ENCODE measurements at places on chromosomes 12 and 14. TPM values are rescaled to one million over a fixed set of nuclear protein-coding genes. Genes with fewer than 3 reads are reported as not detected.
A peak's percentile ranks its signal among the peaks of the same experiment; 100 is the strongest.

- DNase-seq, result no peak
These were observed 140.2 kb downstream of the STXBP6 start for GRCh38 chr14:24909523-24910302.

DNA sequence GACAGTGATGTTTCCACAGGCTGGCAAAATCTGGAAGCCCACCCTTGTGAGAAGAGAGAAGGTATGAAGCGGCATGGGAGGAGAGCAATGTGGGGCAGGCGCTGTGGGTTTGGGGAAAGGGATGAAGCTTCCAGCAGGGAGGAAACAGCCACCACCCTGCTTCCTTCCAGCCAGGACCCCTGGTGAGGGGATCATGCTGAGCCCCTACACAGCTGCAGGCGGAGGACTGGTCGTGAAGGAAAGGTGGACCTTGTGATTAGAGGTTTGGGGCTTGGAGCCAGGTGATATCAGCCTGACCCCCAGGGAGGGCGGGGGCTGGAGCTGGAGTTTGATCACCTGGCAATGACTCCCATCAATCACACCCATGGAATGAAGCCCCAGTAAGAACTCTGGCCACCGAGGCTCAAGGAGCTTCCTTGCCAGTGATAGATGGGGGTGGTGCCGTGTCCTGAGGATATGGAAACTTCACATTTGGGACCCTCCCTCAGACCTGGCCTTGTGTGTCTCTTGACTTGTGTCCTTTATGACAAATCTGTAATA lies 48.6 kb downstream of the RIMBP2 start:
- no peak for DNase-seq

GRCh38 chr12:120381752-120382419 lies 12.9 kb upstream of the MSI1 start:
- peak; percentile 53 for DNase-seq

DNA sequence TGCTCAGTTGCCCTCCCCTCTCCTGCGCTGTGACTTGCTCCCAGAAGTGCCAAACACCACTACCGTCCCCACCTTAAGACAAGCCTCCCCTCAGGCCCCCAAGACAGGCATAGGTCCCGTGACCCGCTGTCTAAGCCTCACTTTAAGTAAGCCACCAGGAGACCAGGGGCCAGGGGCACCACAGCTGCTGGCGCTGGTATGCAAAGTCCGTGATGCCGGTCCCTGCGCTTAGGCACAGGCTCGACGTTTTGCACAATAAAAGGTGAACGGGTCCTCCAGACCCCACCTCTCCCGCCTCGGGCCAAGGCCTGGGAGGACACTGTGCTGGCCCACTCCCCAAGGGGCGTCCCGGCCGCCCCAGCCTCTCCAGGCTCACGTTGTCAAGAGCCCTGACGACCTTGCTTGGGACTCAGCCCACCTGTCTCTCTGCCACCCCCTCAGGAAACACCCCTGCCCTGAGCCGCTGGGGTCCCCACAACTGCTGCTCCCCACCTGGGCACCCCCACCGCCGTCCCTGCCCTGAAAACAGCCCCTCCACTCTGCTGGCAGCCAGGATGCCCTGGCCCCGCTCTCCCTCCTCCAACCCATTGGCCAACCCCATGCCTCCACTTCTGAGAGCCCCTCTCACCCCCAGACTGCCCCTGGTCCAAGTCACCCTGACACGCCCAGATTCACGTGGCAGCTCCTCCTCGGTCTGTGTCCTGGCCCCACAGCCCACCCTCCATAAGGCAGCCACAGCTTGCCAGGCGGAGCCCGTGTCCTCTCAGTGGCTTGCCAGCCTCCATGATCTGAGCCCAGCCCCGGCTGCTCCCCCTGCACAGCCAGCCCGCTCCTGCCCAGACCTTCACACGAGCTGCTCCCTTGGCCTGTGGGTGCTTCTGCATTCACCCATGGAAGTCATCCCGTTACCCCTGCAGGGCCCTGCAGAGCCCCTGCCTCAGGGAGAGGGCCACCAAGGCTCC lies 11.9 kb downstream of the JAG2 start:
- DNase-seq, result no peak

GRCh38 chr14:101817501-101818001 lies 56.0 kb downstream of the PPP2R5C start:
- no peak for DNase-seq

DNA sequence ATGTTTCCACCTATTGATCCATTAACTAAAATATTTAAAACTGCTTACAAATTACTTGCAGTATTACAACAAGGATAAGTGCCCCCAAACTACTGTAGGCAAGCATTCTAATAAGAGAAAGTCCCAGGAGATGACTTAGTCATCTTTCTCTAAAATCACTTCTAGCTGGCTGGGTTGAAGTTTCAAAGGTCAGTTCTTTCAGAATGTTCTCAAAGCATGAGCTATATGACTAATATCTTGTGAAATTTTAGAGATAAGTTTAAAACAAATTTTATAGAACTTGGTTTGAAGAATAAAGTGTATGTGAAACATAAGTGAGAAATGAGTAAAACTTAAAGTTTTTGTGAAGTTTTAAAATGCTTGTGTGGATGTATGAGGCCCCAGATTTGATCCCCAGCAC lies 24.3 kb upstream of the OR6J1 start:
- DNase-seq, result no peak

DNA sequence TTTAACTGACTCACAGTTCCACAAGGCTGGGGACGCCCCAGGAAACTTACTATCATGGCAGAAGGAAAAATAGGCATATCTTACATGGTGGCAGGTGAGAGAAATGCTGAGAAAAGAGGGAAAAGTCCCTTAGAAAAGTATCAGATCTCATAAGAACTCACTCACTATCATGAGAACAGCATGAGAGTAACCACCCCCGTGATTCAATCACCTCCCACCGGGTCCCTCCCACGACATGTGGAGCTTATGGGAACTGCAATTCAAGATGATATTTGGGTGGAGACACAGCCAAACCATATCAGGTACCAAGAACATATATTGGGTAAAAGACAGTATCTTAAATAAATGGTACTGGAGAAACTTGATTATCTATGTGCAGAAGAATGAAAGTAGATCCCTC lies 100.3 kb upstream of the FAR2 start:
- no peak for DNase-seq

- DNase-seq, result no peak
These were observed 221.7 kb downstream of the ATP23 start for GRCh38 chr12:58163021-58163420.

Gene CIROP
- total RNA-seq, result not detected

Gene MIS18BP1
- 31.8 TPM for total RNA-seq

Gene SLC39A5
- not detected for total RNA-seq

Gene ADAMTS20
- total RNA-seq, result 0.22 TPM

Gene GLIPR1L1
- total RNA-seq, result not detected

All from A172 (cell line).